ENCODE measurements at places on chromosomes 5 and 9. TPM values are rescaled to one million over a fixed set of nuclear protein-coding genes. Genes with fewer than 3 reads are reported as not detected.

SLC6A3 gene
- total RNA-seq = not detected

DNA sequence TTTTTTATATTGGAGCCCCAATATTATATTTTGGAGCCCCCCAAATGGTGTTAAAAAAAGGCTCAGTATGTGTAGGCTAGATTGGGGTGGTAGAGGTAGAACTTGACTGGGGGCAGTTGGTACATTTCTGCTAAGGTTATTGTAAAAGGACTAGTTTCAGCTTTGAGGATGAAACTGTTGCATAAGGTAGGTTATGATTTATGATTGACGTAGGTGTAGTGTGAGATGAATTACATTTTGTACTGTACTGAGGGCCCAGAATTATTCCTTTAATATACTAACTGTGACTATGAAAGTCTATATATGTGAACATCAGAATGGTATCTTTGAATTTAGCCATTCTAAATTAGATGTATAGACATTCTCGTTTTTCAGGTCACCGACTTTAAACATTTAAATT lies 3.6 kb downstream of the RIC1 start:
- no peak for DNase-seq
- H3K4me1 ChIP-seq = peaks cover 39% of the 10 kb centered on the region
- no peaks in the 10 kb centered on the region for H3K27me3 ChIP-seq
- no peaks in the 10 kb centered on the region for H3K36me3 ChIP-seq
- H3K4me3 ChIP-seq = no peak overlapping the region
- H3K27ac ChIP-seq = no peak overlapping the region

DNA sequence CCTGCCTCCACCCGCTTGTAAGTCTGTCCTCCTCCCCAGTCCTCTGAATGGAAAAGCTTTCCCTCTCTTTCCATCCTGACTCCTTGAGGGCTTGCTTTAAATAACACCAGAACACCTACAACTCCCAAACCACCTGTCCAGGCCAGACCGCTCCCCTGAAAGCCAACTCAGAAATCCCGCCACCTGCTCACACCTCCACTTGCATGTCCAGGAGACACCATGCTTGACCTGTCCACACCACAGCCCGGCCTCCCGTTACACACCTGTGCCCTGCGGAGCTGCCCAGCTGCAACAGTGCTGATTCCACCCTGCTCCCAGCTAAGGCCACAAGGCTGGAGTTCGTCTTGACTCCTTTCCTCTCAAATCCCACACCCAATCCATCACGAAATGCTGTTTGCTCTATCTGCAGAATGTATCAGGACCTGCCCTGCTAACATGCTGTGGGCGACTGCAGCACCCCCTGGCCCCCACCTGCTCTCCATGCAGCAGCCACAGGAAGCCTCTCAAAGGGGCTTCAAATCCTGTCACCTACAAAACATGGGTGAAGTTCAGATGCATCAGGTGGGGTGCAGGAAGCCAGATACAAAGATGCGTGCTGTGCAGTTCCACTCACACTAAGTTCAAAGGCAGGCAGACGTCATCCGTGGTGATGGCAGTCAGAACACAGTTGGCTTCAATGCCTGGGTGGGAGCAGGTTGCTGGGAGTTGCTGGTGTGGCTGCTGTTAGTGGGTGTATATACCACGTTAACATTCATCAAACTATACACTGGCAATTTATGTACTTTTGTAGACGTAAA lies 166.0 kb downstream of the ROR2 start:
- DNase-seq = no peak
- no peaks in the 10 kb centered on the region for H3K27me3 ChIP-seq
- H3K27ac ChIP-seq = peak overlapping the region; percentile 72
- H3K4me3 ChIP-seq = no peak overlapping the region
- H3K36me3 ChIP-seq = no peaks in the 10 kb centered on the region

MCC gene
- 20.4 TPM for total RNA-seq

DNA sequence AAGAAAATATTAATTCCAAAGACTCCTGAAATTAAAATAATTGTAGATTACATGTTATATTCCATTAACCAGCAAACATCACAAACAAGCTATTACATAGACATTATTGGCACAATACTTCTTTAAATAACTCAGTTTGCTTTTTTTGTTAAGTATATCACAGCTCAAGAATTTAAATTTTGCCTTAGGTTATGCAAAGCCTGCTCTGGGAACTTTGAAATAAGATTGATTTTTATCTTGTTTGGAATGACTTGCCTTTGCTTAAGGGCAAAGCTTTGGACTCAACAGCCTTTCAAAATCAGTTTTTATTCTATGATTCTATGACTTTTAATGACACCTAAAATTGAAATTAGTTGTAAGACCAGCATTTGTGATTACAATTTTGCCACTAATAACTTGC lies 78.2 kb downstream of the ALDH7A1 start:
- no peaks in the 10 kb centered on the region for H3K36me3 ChIP-seq
- no peaks in the 10 kb centered on the region for H3K27me3 ChIP-seq
- no peak for DNase-seq

- no peak for DNase-seq
- no peaks in the 10 kb centered on the region for H3K27me3 ChIP-seq
- H3K4me3 ChIP-seq = no peak overlapping the region
- H3K36me3 ChIP-seq = no peaks in the 10 kb centered on the region
- no peak overlapping the region for H3K27ac ChIP-seq
Measured at GRCh38 chr5:15612915-15613635, 113.1 kb downstream of the FBXL7 start.

GRCh38 chr9:7542693-7543092 lies 256.9 kb downstream of the DMAC1 start:
- H3K4me1 ChIP-seq = no peaks in the 10 kb centered on the region
- no peak overlapping the region for H3K27ac ChIP-seq
- no peaks in the 10 kb centered on the region for H3K27me3 ChIP-seq
- DNase-seq = no peak

DNA sequence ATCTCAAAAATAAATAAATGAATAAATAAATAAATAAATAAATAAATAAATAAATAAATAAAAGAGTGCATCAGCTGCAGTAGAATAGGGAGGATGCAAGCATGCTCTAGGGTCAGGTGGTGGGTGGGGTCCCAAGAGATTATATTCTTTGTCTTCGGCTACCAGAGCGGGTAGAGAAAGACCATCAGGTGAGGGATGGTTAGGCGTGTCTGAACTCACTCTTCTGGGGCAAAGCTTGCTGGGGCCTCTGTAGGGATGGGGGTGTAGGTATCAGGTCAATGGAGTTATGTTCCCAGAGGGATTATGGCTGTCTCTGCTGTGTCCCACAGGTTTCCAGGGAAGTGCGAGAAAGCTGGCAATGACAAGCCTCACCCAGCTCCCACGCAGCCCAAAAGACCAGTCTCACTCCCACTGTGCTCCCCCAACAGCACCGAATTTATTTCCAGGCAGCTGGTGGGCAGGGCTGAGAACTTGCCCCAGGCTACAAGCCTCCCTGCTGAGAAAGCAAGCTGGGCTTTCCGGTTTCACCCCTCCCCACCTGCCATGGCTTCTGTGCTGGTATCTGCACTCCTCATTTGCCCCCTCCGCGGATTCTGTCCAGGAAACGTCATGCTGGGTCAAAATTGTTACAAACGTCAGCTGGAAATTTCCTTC lies 180.8 kb downstream of the LURAP1L start:
- no peaks in the 10 kb centered on the region for H3K36me3 ChIP-seq
- H3K4me1 ChIP-seq = no peaks in the 10 kb centered on the region
- H3K27me3 ChIP-seq = no peaks in the 10 kb centered on the region
- DNase-seq = no peak

DNA sequence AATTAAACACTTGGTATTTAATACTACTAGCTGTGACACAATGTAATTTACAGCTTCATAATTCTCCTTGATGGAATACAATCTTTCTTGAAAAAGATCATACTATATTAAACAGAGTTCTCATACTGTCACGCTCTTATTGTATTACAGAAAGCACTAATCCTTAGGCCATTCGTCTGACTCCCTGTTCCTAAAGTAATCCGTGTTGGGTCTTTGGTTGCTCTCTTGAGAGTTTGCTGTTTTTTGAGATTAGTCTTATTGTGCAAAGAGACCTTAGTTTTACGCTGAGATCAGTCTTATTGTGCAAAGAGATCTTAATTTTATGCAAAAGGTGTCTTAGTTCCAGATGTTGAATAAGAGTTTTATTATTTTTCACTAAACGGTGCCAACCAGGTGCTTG lies 190.6 kb downstream of the ISL1 start:
- DNase-seq = no peak
- H3K36me3 ChIP-seq = no peaks in the 10 kb centered on the region
- no peak overlapping the region for H3K27ac ChIP-seq
- H3K4me1 ChIP-seq = no peaks in the 10 kb centered on the region
- no peak overlapping the region for H3K4me3 ChIP-seq

GRCh38 chr9:20872340-20872977 lies 159.0 kb downstream of the HACD4 start:
- no peaks in the 10 kb centered on the region for H3K27me3 ChIP-seq
- H3K27ac ChIP-seq = no peak overlapping the region
- H3K4me3 ChIP-seq = no peak overlapping the region
- no peak for DNase-seq
- H3K36me3 ChIP-seq = no peaks in the 10 kb centered on the region

TMEM215 gene
- total RNA-seq = 0.06 TPM

Measured in esophagus muscularis mucosa (tissue), 4 donors.